Kidney epithelial cell (primary cell): ENCODE measurements at places on chromosomes 6 and 20.

- no peak for DNase-seq
These were observed 50.3 kb downstream of the PRR18 start for GRCh38 chr6:166257911-166258318.

DNA sequence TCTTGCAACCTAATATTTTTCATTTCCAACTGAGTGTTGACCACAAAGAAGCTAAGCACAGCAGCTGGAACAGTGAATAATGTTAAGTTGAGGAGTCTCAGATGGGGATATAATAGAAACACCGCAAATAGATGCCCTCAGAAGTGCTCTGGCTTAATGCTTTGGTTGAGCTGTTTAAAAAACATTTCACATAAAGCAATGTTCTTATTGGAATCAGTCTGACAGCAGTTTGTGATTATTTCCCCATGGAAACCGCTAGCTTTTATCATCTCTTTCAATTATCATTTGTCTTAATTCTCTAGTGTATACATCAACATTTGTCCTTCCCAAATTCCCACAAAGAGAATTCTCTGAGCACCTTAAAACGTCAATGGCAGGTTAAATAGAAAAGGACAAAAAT, 30.8 kb downstream of the METTL24 start:
- no peak for DNase-seq

- DNase-seq, result no peak
These were observed 6.8 kb upstream of the SOX4 start for GRCh38 chr6:21586740-21587178.

DNA sequence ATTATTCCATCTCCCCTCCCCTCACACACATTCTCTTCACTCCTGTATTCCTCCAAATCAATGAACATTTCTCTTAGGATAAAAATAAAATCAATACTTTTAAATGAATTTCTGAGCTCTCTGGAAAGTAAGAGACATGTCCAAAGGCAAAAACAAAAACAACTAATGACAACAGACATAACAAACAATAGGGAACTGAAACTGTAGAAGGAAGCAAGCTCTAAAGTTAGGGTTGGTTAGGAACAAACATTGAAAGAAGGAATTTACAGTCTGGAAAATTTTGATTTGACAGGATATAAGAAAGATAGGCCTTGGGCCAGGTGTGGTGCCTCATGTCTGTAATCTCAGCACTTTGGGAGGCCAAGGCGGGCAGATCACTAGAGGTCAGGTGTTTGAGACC, 17.5 kb upstream of the MYCT1 start:
- no peak for DNase-seq

- DNase-seq, result no peak
These were observed 115.7 kb downstream of the DST start for GRCh38 chr6:56526860-56527544.

- DNase-seq, result no peak
These were observed 27.9 kb downstream of the PLCG1 start for GRCh38 chr20:41165001-41165882.

GRCh38 chr20:56554869-56555268, 21.8 kb downstream of the FAM209B start:
- peak; percentile 90 for DNase-seq

- DNase-seq, result no peak
These were observed 515.6 kb downstream of the KIF16B start for GRCh38 chr20:16057651-16058050.

DNA sequence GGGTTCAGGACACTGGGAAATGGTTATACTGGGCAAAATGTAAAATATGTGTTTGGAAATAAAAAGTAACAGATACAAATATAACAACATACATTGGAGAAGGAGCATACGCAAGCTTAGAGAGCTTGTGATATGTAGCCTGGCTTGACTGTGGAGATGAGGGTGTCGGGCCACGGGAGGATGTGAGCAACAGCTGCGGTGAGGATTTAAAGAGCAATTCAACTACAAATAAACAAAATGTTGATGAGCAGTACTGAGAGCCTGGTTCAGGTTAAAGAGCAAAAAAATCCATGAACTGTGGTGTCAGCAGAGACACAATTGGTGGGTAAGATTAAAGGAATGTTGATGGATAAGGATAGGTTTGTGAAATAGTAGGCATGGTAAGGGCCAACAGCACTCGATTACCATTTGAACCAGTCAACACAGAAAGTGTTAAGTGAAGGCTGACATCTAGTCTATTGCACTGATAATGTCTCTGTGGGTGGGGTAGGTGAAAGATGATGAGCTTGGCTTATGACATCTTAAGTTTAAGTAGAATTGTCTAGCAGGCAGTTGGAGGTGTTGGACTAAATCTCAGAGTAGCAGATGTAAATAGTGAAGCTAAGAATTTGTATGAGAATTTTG, 723.2 kb downstream of the EPM2A start:
- no peak for DNase-seq

DNA sequence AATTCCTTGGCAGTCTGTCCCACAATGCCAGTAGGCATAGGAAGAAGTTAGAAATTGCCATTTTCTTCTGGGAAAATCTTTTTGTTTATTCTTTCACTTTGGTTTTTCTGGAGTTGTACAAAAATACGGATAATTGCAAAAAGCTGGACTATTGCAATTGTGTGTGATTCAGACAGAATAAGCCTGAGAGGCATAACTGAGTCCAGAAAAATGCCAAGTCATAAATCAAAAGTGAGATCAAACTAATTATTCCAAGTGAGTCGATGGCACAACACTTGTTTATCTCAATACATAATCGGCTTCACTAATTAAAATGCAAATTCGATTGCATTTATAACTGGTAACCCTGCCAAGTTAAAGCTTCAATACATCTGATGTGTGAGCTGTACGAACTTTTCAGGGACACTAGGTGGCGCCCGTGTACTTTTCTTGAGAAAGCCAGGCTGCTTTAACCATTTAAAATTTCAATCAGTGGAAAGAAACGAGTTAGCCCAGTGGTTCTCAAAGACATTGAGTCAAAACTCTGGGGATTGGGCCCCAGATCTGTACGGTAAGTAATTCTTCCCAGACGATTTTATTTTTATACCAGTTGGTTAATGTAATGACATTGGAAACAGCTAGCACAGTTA, 102.6 kb downstream of the LAMP5 start:
- DNase-seq, result no peak

DNA sequence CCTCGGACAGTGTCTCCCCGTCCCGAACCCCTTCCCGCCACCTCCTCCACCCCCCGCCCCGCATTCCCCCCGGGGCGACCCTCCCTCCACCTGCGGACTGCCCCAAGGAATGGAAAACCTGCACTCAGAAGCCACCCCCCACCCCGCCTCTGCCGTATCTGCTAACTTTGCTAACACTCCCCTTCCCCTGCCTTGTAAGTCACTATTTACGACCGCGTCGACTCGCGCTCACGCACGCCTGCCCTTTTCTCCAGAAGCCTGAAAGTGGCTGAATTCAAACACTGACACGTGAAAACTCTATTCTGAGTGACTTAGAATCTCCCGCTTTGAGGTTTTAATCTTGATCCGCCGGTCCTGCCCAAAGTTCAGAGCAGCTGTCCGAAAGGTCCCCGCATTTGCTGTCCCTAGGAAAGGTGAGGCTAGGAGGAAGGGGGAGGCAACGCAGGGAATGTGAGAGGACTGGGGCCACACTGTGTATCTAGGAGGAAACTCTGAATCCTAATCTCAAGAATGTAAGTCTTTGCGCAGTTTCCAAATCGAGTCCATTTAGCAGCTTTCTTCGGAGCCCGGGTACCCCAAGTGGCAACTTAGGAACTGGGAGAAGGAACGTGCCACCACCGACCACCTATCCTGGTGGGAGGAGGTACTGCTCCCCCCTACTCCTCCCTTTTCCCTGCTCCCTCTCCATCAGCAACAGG, 9.3 kb upstream of the POU3F2 start:
- DNase-seq, result no peak

- DNase-seq, result no peak
These were observed 444.2 kb downstream of the CDH26 start for GRCh38 chr20:60402189-60403058.

- no peak for DNase-seq
These were observed 45.5 kb upstream of the OCSTAMP start for GRCh38 chr20:46595933-46596332.

GRCh38 chr6:110776413-110776812, 38.9 kb downstream of the CDK19 start:
- DNase-seq, result no peak

DNA sequence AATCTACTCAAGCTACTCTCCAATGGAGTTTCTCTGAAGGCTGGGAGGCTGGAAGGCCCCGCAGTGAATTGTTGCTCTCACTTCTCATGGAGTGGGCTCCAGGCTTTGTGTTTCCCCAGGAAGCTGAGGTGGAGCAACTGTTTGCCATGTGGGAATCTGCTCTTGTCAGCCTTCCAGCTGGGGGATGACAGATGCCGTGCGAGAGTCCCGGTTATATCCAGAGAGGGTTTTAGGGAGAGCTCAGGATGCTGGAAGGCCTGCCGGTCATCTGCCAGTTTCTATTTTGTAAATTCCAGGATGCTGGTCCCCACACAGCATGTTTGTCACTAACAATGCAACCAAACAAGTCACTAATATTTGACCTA, 98.2 kb upstream of the NAA20 start:
- DNase-seq, result no peak
